ENCODE measurements at places on chromosomes 7 and 10.

GRCh38 chr10:72124381-72124780 lies 36.0 kb upstream of the SPOCK2 start:
- no peak for DNase-seq

DNA sequence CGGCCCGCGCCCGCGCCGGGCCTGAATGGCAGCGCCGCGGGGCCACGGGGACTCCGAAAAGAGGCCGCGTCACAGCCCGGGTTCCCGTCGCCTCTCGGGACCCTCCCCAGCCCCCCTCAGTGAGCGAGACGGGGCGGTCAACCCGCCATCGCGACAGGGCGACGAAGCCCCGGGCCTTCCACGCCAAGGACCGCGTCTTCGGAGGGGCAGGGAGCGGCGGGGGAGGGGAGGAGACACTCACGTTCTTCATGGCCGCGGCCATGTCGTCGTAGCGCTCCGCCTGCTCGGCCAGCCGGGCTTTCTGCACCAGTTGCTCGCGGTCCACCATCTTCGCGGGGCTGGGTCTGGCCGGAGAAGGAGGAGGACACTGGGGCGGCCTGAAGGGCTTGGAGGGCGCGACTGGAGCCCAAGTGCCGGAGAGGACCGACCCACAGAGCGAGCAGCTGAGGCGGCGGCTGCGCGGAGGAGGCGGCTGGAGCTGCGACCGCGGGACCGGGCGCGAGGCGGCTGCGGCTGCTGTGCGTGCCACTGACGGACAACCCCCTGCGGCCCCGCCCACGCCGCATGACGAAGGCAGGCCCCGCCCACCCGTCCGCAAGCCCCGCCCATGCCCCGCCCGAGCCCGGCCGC lies at the start of gene YWHAG:
Gene YWHAG, minus strand, starts transcription at position 511 of the 630 bp plus-strand sequence. Its CDS starts 183 bp downstream, at position 328.
- peak; percentile 94 for DNase-seq

DNA sequence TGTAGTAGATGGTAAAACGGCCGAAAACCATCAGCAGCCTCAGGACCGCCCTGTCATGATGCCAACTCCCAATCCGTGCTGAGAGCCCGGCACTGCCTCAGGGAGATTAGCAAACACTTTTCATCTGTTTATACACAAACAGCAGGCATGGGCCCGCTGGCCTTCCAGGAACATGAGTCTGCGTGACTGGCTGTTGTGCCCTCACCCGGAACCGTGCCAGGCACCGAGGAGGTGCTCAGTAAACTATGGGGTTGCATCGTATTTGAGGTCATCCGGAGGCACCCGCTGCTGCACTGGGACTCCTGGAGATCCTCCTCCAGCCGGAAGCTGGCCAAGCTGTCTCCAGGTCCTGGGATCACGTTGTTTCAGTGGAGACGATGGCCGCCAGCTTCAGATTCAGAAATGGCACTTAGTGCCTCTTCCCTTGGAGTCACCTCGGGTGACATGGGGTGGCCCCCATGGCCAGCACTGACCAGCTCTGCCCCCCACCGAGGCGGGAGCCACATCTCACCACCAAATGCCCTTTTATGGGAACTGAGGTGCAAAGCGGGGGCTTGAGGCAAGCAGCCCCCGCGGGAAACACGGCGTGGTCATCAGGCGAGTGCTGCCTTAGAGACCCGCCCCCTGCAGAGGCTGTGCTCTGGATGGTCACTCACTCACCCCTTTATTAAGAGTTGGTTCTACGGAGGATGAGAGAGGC lies 585.9 kb downstream of the PTPRN2 start:
- no peak for DNase-seq

DNA sequence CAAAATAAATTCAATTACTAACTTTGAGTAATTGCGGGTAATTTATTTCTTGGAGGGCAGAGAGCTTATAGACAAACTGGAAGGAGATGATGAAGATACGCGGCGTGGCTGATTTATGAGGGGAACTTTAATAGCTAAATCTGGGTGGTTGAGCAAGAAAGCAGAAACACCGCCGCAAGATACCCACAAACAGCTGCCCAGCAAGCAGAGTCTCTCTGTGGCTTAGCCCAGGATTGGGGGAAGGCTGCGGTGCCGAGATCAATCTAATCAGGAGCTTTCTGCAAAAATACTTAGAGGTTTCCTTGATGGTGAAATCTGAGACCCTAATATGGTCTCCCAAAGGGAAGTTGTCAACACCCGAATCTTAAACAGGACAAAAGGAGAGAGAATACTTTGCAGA lies 94.9 kb upstream of the MGMT start:
- no peak for DNase-seq

DNA sequence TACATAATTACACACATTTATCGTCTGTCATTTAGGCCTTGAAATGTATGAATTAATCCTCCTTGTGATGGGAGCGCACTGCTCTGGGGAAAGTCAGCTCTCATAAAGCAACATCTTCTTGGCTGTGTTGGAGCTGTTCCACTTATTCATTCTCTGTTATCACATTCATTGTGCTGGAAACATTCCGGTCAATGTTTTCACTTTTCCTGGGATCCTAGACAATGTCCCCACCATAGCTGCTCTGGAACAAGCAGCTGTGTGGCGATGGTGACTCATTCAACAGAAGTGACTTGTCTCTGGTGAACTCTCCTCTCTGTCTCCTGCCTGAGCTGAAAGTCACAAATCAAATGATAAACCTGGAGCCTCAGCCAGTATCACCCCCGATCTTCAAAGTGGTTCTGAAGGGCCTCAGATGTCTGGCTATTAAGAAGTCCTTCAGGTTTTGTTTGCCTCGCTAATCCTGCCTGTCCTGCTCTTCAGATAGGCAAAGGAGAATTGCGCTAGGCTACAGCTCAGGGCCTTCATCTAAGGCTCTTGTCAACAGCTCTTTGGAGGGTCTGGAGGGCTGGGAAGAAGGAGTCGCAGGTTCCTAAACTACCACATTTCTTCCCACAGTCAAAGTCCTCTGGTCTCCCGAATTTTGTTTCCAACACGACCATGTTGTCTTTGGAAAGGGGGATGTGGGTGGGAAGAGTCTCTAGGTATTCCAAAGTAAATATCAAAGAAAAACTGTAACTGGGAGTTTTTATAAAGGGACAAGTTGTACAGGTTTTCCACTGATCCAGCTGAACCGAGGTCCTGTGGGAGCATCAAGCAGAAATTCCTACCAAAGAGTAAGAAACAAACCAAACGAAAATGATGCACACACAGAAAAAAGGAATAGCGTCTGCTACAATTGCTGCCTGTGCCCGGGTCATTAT lies 29.3 kb downstream of the KLF6 start:
- DNase-seq: no peak

DNA sequence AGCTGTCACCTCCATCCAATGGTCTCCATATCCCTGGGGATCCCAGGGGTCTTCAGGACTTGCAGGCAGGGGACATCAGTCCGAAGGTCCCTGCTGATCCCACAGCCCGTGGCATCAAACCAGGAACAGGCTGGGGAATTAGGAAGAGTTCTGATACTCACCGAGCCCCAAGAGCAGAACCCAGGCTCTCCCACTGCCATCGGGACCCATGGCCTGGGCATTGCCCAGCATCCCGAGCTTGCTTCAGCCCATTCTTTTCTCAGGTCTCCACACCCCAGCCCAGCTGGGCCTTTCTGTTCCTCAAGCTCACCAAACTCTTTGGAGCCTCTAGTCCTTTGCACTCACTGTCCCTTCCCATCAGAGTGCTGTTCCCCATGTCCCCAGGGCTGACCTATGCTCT lies 280.9 kb downstream of the GRID1 start:
- no peak for DNase-seq

DNA sequence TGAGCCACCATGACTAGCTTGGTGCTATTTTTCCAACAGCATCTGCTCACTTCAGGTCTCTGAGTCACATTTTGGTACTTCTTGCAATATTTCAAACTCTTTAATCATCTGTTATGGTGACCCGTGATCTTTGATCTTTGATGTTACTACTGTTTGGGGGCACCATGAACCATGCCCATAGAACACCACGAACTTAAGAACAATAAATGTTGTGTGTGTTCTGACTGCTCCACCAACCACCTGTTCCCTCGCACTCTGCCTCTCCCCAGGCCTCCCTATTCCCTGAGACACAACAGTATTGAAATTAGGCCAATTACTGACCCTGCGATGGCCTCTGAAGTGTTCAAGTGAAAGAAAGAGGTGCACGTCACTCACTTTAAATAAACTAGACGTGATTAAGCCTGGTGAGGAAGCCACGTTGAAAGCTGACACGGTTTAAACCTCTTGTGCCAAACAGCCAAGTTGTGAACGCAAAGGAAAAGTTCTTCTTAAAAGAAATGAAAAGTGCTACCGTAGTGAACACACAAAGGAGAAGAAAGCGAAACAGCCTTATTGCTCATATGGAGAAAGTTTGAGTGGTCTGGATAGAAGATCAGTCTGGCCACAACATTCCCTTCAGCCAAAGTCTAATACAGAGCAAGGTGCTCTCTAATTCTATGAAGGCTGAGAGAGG lies 27.2 kb upstream of the ATP6V0A4 start:
- no peak for DNase-seq

- DNase-seq: no peak
These were observed 608 bp downstream of the ACHE start for GRCh38 chr7:100894860-100895700.

- DNase-seq: no peak
These were observed 985 bp upstream of the ETV1 start for GRCh38 chr7:13990319-13990983.

DNA sequence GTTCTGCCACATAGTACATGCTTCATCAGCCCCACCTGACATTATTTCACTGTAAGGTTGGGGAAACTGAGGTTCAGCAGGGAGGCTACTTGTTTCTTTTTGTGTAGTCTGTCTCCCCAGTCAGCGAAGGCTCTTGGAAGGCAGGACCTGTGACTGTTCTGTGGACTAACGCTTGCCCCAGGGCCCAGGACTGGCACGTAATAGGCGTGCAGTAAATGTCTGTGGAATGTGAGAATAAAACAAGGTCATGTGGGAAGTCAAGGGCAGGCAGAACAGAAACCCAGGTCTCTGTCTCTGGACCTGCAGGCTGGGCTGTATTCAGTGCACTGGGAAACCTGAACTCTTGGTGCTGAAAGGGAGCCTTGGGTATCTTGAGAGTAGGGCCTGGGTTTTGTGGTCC lies 168.7 kb downstream of the RPS24 start:
- no peak for DNase-seq

DNA sequence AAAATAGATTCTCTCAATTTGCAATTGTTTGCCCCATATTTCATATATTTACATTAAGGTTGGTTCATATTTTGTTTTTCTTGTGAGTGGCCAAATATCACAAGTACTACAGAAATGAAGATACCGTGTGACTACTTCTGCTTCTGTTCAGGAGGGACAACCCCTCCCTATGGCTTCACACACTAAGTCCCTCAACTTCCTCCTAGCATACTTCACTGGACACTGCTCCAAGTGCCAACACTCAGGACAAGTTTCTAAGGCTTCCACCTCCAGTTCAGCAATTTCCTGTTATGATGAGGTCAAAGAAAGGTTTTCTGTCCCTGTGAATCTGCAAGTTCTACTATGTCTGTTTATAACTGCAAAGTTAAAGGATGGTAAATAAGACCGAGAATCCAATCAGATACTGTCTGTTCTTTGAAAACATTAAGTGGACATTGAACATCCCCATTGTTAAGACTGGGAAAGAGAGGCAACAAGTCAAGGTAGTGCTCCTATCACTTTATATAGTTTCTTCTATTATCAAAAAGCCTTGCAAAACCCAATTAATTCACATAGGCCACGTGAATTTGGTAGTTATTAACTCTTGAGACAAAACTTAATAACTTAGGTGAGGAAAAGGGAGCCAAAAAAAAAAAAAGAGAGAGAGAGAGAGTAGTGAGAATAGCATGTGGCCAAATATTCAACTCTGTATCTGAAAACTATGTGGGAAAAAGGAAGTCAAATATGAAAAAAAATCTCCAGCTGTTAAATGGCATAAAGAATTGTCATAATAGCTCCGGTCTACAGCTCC lies 81.3 kb upstream of the DKK1 start:
- no peak for DNase-seq

GRCh38 chr10:70584909-70585544 lies 17.5 kb downstream of the PRF1 start:
- DNase-seq: no peak

- DNase-seq: no peak
These were observed 49.0 kb downstream of the CNNM2 start for GRCh38 chr10:102967123-102967522.

DNA sequence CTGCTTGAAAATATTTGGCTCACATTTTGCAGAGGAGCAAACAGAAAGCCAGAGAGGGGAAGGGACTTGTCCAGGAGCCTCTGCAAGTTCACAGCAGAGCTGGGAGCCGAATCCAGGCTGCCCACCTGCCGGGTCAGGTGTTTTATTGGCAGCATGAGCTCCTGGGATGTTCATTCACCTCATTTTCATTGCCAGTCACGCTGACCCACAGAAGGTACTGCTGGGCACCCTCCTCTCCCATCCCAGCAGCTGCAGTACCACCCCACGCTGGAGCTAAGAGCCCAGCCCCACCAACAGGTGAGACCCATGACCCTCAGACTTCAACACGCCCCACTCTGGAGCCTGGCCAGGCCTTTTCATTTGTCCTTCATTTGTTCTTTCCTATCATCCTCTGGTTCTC lies 102.7 kb downstream of the GRID1 start:
- DNase-seq: no peak

- no peak for DNase-seq
These were observed 595 bp upstream of the SFXN4 start for GRCh38 chr10:119166118-119166500.

DNA sequence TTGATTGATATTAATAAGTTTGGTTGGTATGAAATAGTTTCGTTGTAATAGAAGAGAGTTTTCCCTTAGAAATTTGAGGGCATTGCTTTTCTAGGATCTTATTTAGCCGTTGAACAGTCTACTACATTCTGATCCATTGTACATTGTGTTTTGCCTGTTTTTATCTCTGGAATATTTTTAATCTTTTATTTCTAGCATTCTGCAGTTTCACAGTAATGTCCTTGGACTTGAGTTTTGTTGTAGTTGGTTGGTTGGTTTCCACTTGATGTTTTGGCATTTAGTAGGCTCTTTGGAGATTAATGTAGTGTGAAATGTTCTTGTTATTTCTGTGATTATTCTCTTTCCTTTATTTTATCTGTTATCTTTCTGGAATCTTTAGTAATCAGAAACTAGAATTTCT lies 112.4 kb downstream of the CCSER2 start:
- no peak for DNase-seq

GRCh38 chr7:106818736-106819135 lies 46.3 kb upstream of the PIK3CG start:
- no peak for DNase-seq

GRCh38 chr10:14658331-14659127 lies 116.2 kb downstream of the FAM107B start:
- DNase-seq: no peak

DNA sequence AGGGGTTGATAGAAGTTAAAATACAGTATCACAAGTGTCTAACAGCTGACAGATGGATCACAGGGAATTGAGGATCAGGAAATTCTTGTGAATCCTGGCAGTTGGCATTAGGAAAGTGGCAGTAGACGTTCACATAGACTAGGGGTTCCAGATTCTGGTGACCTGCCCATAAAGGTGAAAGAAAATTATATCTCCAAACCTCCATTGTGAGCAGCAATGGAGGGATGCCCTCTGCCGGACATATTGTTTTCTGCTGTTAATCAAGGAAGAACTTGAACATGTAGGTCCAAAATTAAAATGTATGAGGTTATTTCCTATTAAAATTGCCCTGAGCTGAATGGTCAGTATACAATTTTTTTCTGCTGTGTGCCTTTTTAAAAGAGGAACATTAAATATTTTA lies 5.1 kb downstream of the NME8 start:
- DNase-seq: no peak

Data from stimulated activated CD8-positive, alpha-beta memory T cell treated with anti-CD3 and anti-CD28 coated beads, Interleukin-15, amount 100 ng/mL, for 24 hours (primary cell).